Left ventricle myocardium inferior (tissue), 1 donor: ENCODE measurements at places on chromosomes 11 and 22. TPM values are rescaled to one million over a fixed set of nuclear protein-coding genes. Genes with fewer than 3 reads are reported as not detected.

The FAM227A gene
- total RNA-seq = 1.0 TPM

The FSHB gene
- not detected for total RNA-seq

The RAG2 gene
- total RNA-seq = not detected

The TMEM121B gene
- total RNA-seq = 1.5 TPM

The OR5AP2 gene
- total RNA-seq = not detected

The NXPE4 gene
- total RNA-seq = not detected

The MMP27 gene
- not detected for total RNA-seq

The NRXN2 gene
- 0.71 TPM for total RNA-seq

The GPR83 gene
- total RNA-seq = 0.25 TPM

The MS4A2 gene
- total RNA-seq = 0.41 TPM

The FJX1 gene
- total RNA-seq = 0.88 TPM

The P2RY6 gene
- 2.2 TPM for total RNA-seq

The SAA4 gene
- not detected for total RNA-seq

The RTN4RL2 gene
- 1.3 TPM for total RNA-seq

The SLC1A2 gene
- total RNA-seq = 8.4 TPM
